ENCODE measurements at places on chromosomes 16 and 17.
A peak's percentile ranks its signal among the peaks of the same experiment; 100 is the strongest.

- peak; percentile 93 for DNase-seq
Observed at GRCh38 chr17:38735161-38735997, 5.2 kb downstream of the CISD3 start.

DNA sequence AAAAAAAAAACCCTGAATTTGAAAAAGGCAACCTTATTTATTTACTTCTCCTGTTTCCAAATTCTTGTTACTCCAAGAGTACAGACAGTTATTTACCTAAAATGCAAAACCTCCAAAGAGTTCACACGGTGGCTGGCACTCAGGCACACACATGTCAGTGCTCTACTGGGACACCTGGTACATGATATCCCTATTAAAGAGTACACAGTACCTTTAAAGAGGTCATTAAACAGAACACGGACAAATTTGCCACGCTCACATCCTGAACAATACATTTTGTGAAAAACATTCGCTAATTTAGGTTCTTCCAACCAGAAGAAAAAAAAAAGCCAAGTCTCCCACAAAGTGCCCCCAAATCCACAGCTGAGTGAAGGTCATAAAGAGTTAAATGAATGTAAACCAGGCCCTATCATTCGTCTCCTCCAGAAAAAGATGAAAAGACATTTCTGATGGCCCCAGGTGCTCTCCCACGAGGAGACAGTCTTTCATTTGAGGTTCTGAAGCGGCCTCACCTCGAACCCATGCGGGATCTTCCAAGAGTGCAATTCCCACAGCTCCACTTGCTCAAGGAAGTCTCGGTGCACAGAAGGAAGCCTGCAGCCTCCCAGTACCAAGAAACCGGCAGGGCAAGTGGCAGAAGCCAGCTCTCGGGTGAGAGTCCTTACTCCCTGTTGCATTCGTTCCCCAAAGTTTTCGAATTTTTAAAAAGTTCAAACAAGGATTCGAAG is 993 bp downstream of the ERN1 start:
- peak; percentile 51 for DNase-seq

- no peak for DNase-seq
Observed at GRCh38 chr16:20884240-20884556, 16.0 kb downstream of the DCUN1D3 start.

GRCh38 chr16:14252860-14253259 is 181.7 kb downstream of the MRTFB start:
- no peak for DNase-seq

DNA sequence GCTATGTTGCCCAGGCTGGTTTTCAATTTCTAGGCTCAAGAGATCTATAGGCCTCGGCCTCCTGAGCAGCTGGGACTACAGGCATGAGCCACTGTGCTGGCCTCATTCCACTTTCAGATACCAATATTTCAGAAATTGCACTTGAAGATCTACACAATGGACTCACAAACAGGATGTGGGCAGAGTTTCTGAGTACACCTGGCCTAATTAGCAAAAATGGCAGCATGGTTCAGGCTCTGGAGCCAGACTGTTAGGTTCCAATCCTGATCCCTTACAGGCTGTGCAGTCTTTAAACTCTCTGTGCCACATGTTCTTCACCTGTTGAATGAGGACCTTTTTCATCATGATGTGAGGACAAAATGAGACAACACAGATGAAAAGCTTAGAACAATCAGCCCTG is 32.2 kb downstream of the RNF157 start:
- no peak for DNase-seq

DNA sequence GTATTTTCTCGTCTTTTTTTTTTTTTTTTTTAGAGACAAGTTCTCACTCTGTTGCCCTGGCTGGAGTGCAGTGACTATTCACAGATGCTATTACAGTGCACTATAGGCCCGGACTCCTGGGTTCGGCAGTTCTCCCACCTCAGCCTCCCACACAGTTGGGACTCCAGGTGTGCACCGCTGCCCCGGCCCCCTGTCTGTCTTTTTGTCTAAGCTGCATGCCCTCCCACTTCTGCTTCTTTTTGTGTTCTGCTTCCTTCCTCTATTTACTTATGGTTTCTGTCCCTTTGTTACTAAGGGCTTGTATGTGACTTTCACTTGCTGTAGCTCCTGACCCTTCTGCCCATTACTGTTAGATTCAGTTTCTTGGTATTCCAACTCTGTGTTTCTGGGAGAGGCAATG is 20.5 kb downstream of the SLC7A6 start:
- no peak for DNase-seq

GRCh38 chr16:12904329-12904671 is 2.9 kb downstream of the SHISA9 start:
- no peak for DNase-seq

DNA sequence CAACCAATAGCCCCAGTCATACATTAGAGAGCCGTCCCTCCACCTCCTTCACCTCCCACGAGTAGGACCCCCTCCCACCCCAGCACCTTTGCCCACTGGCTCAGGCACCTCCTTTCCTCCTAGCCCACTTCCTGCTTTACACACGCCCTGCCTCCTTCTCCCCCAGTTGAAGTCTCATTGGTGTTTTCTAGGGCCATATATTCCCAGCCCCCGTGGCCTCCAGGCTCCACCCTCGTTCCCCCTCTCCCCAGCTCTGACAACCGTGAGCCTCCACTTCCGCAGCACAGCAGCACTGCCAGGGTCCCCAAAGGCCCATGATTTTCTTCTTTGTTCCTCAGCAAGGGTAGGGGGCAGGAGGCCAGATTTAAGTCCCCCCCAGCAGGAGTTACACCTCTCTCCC is 340.3 kb upstream of the TNRC6C start:
- DNase-seq, result no peak

GRCh38 chr16:82062645-82063058 is 27.6 kb downstream of the HSD17B2 start:
- DNase-seq, result no peak

- DNase-seq, result no peak
Observed at GRCh38 chr17:40825599-40825998, 3.2 kb upstream of the KRT10 start.

DNA sequence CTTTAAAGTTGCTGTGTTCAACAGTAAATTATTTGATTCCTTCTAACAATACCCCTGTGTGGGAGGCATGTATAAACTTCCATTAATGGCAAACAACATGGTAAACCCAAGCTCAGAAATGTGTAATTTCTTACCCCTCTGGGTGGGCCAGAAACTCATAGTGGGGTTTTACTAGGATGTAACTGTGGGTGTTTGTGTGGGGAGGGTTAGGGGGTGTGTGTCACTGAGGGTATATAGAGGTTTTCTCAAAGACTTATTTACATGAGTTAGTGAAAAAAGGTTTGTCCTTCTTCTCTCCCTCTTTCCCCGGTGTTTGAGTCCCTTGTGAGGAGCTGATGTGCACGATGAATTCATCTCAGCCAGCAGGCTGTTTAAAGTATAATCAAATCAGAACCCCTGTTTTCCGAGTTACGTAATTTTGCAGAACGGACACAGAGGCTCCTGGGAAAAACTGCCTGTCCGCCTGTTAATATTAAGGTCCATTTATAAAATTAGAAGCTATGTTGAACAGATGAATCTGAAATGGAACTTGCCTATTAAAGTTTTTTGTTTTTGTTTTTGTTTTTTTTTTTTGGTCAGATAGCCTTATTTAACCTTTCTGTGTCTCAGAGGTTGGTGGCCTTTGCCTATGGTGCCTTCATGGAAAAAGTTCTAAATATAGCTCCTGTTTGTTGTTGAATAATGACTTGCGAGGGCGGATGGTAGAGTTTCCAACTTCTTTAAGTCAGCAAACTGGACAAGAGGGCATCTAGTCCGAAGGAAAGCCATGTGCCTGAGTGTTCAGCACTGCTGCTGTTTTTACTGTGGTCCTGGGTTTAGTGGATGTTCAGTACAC is 73.3 kb downstream of the MSI2 start:
- no peak for DNase-seq

DNA sequence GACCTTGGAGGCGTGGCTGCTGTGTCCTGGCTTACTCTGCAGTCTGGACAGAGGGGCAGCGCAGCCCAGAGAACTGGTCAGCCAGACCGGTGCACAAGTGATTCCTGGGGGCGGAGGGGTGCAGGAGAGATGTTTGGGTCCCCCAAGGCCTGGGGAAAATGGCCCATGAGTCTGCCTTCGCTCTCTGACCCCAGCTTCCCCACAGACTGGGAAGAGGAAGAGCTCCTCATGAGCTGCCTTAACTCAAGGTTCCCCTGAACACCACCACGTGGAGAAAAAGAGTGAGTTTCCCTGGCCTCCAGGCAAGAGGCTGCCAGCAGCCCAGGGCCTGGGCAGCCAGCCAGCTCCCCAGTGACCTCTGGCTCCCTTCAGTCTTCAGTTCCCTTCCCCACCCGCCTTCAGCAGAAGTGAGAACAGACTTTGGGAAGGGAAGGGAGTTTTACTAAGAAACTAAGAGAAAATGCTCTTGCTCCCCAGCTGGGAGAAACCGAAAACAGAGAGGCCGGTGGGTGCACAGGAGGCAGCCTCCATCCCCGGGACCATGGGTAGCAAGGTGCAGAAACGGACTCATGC is 2.0 kb upstream of the C17orf99 start:
- no peak for DNase-seq

- DNase-seq, result no peak
Observed at GRCh38 chr16:11379420-11379819, 34.2 kb downstream of the RMI2 start.

- DNase-seq, result no peak
Observed at GRCh38 chr17:50640686-50641351, 6.1 kb downstream of the ABCC3 start.

DNA sequence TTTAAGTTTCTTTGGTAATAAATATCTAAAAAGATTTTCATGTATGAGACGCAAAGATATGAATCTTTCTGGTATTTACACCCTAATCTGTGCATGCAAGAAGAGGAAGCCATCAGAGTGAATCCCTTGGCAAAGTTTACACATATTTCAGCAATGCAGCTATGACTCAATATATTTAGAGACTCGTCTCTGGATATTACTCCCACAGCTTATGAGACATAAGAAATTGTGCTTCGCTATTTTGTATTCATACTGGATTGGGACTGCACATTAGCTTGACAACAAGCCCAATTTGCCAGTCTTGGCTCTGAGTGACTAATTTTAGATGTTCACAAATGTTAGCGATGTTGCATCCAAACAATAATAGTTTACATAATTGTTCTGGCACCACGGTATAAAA is 532.0 kb downstream of the CDH11 start:
- DNase-seq, result no peak

- DNase-seq, result peak; percentile 56
Observed at GRCh38 chr16:46972429-46973206, 856 bp downstream of the DNAJA2 start.

DNA sequence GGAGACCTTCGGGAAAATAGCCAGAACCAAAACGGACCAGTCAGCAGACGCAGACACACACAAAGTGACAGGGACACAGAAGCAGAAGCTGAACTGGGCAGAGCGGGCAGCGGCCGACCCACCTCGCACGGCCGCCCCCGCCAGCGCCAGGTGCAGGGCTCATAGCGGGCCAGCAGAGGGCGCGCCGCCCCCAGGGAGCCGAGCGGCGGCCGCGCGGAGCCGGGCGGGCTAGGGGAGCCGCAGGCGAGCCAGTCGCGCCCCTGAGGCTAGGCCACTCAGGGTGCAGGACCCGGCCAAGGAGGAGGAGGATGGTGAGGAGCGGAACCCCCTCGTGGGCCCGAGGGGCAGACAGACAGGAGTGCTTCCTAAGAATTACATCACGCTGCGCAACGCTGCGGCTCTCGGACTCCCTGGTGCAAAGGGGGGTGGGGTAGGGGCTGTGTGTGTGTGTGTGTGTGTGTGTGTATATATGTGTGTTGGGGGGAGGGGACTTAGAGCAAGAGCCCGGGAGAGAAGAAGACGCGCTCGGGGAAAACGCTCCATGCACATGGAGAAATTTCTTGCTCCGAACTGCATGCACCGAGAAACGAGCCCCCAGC is 913 bp upstream of the NOG start:
- peak; percentile 84 for DNase-seq

- peak; percentile 81 for DNase-seq
Observed at GRCh38 chr17:60641810-60642220, 35.8 kb upstream of the BCAS3 start.

DNA sequence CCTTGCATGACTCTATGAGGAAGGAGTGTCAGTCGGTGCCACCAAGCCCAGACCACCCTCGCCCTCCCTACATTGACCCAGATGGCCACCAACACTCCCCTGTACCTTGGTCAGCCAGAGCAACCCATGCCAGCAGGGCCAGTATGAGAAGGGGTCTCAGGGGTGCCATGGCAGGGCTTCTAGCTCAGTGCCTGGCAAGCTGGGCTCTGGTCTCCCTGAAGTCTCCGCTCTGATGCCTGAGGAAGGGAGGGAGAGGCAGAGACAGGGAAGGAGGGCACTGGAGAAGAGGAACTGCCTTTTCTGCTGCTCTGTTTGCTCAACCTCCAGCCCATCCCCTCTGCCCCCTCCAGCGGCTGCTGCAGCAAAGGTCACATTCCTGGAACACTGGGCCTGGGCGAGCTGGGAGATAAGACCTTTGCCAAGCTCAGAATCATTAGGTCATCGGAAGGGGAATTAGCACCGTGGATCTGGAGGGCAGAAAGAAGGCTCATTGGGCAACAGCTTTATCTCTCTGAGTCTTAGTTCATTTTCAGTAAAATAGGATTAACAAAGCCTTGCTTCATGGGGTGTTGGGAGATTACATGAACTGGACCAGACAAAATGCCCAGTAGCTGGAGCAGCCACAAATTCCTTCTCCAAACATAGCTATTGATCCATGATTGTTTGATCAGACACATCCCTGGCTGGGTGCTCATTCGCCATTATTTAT is at the start of gene VTN:
TSS of gene VTN (minus strand) at position 273 of the 709 bp plus-strand sequence. CDS start at position 169, 104 bp downstream.
- DNase-seq, result peak; percentile 78

DNA sequence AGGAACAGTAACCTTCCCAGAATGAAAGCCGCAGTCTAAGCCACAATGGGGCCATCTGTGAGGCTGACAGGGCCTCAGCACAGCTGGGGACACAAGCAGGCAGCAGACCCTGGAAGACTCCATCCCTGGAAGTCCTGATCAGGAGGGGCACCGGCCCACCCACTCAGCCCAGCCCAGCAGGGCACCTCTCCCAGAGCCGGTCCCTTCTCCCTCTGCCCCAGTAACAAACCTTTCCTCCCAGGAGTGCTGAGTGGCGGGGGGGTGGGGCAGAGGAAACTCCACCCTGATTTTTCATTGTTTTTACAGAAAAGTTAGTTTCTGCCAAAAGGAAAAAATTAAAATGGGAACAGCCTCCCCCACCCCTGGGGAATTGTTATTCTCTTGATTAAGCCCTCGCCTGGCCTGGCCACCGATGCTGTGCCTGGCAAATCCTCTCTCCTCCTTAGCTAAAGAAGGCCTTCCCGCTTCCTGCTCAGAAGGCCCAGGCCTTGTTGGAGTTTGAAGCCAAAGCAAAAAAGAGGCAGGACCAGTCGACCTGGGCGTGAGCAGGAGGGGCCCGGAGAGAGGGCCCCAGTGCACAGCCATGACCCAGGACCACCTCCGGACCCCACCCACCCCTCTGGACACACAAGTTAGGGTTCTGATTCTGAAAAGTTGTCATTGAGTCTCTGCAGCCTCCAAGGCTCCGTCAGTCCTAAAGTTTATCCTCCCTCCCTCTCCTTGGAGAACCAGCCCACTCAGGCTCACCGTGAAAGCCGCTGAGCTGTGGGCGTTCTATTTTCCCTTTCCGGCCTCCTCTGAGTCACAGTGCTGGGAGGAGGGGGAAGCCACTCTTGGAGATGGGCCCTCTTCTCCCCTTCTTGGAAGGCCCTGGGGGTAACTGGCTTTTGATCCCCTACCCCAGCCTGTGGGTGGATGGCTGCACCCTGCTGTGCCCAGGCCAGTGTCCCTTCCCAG is 128.4 kb upstream of the TNRC6C start:
- DNase-seq, result no peak
